AG08395 (cell line): ENCODE measurements at places on chromosomes 4 and X.

DNA sequence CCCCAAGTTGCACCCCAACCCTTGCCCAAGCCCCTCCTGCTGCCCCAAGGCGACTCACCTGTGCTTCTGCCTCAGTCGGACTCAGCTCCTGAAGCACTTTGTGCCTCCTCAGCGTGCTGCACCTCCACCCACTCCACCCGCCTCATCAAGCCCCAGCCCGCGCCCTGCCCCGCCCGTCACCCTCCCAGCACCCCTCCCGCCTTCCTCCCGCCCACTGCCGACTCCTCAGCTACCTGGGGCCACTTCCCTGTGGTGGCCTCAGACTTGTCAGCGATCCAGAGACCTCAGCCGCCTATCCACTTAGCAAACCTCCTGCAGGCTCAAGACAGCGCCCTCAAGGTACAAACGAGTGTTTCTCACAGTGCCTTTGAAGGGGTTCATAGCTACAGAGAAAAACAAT, 19.6 kb upstream of the IQCM start:
- no peak for DNase-seq

GRCh38 chr4:19577097-19577496, 674.6 kb upstream of the SLIT2 start:
- DNase-seq, result no peak

DNA sequence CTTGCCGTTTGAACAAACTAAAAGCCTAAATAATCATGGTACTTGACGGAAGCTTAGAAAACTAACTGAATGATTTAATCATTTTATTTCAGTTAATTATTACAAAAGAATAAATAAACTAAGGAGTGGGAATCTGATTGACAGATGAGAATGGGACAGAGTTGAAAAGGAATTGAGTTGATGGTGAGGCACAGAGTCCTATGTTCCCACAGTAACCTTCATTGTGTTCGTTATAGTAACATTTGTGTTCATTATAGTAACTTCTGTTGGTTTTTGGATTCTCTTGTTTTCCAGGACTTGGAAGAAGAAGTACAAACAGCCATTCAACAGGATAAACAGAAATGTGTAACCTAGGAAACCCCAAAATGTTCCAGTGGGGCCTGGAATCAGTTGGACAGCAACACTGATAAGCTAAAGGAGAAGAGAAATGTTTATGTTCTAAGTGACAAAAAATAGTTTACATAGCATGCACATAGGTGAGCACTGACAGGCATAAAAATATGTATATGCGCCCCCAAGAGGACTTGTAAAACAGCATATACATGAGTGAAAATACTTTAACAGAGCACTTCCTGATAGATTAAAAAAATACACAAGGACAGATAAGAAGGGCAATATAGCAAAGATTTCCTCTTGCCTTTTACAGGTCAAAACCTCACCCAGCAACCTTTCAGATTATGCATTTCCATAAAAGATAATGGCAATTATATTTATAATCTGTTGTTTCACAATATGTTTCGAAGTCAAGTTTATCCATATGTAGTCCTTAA, 218.6 kb upstream of the HTR2C start:
- DNase-seq, result no peak

DNA sequence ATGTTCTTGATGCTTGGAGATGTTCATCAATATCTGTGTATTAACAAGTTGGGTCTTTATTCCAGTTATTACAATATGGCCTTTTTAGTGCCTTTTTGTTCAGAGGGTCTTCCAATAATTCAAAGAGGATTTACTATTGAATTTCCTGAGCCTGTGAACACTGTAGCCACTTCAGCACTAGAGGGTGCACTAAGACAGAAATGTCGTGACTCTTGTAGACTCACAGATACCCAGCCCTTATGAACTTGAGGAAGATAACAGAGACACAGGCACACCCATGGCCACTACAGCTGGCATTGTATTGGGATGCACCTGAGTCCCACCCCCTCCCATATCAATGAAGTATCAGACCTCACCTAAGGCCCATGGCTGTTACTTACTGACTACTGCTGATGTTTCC, 54.4 kb upstream of the ACTRT1 start:
- DNase-seq, result no peak
